Fibroblast of villous mesenchyme (primary cell): ENCODE measurements at places on chromosomes 5 and 9. TPM values are rescaled to one million over a fixed set of nuclear protein-coding genes. Genes with fewer than 3 reads are reported as not detected.

DNA sequence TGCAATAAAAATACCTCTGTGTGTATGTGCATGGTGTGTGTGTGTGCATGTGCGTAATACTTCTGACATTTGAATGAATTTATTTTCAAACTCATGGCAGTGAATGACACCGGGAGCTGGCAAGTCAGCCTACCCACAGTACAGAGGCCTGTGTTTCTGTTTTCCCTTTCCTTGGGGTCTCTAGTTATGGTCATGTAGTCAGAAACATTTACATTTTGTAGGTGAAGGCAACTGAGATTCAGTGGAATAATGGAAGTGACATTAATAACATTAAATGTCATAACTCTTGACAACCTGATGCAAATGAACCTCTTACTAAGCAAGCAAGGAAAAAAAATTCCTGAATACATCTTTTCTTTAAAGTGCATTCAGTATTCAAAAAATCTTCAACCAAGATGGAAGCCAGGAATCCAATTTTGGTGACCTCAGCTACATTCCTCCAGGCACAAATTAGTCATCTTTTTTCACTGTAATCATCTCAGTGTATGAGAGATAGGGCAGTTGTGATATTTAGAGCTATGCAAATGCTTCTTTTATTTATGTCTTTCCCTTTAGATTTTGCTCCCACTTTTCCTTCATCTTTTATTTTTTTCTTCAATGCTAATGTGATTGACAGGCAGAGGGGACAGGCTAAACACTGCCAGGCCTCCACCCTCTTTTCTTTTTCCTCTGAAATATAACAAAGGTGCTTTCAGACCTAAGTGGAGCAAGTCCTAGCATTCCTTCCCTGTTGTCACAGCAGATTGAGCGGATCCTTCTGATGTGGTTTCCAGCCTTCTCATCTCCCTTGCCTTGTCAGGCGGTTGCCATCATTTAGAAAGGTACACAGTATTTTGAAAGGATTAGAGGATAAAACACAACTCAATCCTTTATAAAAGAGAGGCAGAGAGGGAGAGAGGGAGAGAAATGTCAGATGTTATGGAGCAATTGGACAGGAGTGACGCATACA, 569.8 kb upstream of the ADAMTS16 start:
- DNase-seq = no peak

DNA sequence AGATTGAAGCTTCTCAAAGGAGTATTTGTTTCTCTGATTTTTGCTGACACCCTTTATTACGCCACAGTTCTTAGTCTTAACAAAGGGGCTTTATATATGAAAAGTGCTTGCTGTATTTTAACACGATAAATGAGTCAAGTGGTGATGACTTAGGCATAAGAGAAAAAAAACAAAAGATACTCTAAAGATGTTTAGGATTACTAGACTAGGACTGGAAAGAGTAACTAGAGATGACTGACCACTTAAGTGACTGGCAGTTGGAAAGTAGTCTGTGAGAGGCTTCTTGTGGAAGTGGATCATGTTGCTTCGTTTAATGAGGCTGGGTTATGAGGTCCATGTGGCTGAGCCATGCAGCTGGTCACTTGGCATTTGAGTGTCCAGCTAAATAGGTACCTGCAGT, 69.4 kb upstream of the ACTBL2 start:
- DNase-seq = no peak

DNA sequence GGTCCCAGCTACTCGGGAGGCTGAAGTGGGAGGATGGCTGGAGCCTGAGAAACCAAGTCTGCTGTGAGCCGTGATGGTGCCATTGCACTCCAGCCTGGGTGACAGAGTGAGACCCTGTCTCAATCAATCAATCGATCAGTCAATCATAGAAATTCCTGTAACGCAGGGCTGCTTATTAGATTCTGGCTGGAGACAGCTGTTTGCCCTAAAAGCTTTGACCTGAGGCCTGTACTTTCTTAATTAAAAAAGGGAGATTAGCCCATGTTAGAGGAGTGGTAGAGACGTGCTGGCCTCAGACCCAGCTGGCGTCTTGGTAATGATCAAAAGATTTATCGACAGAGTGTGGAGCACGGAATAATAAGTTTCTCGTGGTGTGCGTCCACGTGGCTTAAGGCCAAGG, 40.5 kb upstream of the HMCN2 start:
- no peak for DNase-seq

DNA sequence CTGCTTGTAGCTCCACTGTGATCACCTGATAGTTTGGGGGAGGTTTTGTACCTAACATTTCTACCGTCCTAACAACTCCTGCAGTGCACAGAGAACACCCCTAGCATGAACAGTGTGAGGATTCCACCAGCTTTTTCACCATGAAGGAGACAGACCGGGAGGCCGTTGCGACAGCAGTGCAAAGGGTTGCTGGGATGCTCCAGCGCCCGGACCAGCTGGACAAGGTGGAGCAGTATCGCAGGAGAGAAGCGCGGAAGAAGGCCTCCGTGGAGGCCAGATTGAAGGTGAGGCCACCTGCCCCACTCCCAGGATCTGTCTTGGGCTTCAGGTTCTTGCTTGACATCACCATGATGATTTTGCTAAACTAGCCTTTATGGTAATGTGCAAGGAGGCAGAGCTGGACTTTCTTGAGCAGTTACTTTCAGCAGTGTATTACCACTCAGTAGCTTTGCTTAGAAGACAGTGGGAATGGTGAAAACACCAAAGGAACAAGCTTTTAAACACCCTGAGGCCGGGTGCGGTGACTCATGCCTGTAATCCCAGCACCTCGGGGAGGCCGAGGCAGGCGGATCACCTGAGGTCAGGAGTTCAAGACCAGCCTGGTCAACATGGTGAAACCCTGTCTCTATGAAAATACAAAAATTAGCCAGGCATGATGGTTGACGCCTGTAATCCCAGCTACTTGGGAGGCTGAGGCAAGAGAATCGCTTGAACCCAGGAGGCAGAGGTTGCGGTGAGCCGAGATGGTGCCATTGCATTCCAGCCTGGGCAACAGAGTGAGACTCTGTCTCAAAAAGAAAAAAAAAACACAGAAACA, 3.3 kb downstream of the EXOC3 start:
- no peak for DNase-seq

KIF4B gene
- under 0.01 TPM in 1 of 2 replicates, not detected in the other for total RNA-seq

IL11RA gene
- 8.2 and 14.8 TPM in 2 replicates for total RNA-seq
